ENCODE measurements at places on chromosomes 16 and 17.
A peak's percentile ranks its signal among the peaks of the same experiment; 100 is the strongest.

- no peak for DNase-seq
Observed at GRCh38 chr17:27506348-27507218, 50.3 kb downstream of the KSR1 start.

- DNase-seq: no peak
Observed at GRCh38 chr16:50528820-50529219, 19.4 kb upstream of the NKD1 start.

DNA sequence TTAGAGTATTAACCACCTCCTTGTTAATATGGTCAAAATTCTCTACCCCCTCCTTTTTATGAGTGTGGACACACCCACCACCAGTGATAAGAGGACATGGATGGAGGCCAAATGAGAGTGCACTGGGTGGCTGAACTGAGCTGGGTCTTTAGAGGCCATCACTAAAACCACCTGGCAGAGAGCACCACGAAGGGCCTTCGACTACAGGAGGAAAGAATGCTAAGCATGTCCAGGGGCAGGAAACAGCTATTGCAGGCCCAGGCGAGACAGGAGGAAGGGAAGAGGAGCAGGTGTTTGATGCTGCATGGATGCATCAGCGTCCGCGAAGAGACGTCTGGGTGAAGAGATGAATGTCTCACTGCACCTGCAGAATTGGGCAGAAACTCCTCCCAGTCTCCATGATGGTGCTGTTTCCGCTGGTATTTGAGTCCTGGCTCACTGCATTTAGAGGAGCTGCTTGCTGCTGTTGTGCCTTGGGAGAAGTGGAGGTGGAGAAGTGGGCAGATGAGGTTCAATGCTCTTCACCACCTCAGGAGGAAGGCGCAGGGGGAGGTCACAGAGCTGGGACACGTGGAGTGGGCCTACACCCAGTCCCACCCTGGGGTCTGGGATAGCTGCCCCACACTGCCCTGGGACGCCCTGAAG is 33.2 kb downstream of the SPHK1 start:
- no peak for DNase-seq

DNA sequence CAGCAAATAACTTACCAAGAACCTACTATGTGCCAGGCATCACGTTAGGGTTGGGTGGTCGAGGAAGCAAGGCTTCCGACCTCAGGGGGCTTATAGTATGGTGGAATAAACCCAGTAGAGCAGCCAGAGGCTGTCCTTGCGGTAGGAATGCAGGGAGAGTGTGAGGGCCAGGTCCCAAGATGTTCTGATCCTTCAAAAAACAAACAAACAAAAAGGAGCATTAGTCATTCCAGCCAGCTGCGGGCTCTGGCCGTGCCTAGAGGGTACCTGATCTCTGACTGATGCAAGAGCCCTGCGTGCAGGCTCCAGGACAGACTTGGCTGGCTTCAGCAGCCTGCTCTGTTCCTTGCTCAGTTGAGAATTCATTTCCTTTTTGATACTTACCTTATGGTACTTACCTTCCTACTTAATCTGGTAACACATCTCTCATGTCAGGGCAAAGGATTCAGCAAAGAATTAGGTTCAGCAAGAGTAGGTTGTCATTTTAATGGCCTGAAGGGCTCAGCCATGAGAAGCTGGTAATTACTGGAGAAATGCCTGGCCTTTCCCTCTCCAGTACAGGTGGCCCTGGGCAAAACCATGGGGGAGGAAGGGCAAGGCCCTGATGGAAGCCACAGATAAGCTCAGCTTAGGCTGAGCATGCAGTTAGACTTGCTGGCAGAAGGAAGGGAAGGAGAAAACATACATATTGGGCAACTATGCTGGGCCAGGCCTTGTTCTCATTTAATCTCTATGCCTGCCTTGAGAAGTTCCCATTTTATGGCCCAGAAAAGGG is 18.4 kb downstream of the CYB5D2 start:
- DNase-seq: peak; percentile 85

- peak; percentile 99 for DNase-seq
Observed at GRCh38 chr17:57662644-57663308, 82.3 kb downstream of the CCDC182 start.

GRCh38 chr16:2058872-2059271 is 11.1 kb downstream of the TSC2 start:
- DNase-seq: no peak

DNA sequence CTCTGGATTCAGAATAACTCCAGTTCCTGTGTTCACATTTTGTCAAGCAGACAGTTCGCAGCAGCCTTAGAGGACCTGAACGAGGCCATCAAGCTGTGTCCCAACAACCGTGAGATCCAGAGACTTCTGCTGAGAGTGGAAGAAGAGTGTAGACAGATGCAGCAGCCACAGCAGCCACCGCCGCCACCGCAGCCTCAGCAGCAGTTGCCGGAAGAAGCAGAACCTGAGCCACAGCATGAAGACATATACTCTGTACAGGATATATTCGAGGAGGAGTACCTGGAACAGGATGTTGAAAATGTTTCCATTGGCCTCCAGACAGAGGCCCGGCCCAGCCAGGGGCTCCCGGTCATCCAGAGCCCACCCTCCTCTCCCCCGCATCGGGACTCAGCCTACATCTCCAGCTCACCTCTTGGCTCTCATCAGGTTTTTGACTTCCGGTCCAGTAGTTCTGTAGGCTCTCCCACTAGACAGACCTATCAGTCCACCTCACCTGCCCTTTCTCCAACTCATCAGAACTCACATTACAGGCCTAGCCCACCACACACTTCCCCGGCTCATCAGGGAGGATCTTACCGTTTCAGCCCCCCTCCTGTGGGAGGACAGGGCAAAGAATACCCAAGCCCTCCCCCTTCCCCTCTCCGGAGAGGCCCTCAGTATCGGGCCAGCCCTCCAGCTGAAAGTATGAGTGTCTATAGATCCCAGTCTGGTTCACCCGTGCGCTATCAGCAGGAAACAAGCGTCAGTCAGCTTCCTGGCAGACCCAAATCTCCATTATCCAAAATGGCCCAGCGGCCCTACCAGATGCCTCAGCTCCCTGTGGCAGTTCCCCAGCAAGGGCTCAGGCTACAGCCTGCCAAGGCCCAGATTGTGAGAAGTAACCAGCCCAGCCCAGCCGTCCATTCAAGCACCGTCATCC is 25.9 kb downstream of the CYB561 start:
- no peak for DNase-seq

- DNase-seq: no peak
Observed at GRCh38 chr16:86752582-86753175, 174.3 kb downstream of the FOXL1 start.

GRCh38 chr16:67146523-67147357 is 4.1 kb downstream of the B3GNT9 start:
- DNase-seq: no peak

GRCh38 chr16:24088767-24089166 is 167.4 kb upstream of the CACNG3 start:
- DNase-seq: no peak

GRCh38 chr17:62855156-62855555 is 47.0 kb upstream of the MARCHF10 start:
- DNase-seq: no peak

GRCh38 chr17:58412961-58413586 is 4.3 kb downstream of the RNF43 start:
- no peak for DNase-seq

DNA sequence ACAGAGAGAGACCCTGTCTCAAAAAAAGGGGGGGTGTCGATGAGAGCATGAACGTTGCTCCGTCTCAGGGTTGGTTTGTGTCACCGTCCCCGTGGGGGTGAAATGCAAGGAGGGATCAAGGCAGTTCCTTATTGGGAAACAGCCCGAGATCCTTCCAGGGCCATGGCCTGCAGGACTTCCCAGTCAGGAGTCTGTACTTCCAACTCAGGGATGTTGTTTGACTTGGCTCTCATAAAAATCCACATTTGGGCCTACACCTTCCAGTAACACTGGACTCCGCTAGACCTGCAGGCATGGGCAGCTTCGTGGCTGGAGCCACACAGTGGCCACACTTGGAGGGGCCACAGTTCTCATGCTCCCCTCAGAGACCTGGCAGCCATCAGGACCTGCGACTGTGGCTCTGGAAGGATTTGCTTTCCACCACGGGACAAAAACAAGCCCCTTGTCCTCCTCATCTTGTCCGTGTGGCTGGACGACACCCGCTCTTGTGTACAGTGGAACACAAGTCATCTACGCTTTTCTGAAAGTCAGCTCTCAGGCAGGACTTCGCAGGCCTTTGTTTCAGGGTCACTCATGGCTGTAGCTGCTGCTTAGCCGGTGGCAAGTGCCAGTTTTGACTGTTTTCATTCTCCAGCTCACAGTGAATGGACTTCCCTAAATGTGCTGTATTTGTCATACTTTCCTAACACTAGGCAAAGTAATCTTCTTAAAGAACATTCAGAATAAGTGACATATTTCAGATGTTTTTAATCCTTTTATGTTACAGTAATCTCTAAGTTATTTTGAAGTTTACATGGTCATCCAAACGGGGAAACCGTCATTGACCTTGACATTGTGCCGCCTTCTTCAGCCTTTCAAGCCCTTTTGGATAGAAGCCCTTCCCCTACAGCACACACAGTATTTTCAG is 24.2 kb upstream of the IL17C start:
- DNase-seq: no peak
